ENCODE measurements at places on chromosomes 6 and 20. TPM values are rescaled to one million over a fixed set of nuclear protein-coding genes. Genes with fewer than 3 reads are reported as not detected.

- DNase-seq, result no peak
Observed at GRCh38 chr20:21241406-21241805, 61.7 kb upstream of the XRN2 start.

ZNF165 gene
- total RNA-seq, result 1.5 TPM

GRCh38 chr6:79717989-79718388, 86.9 kb downstream of the SH3BGRL2 start:
- no peak for DNase-seq

DNA sequence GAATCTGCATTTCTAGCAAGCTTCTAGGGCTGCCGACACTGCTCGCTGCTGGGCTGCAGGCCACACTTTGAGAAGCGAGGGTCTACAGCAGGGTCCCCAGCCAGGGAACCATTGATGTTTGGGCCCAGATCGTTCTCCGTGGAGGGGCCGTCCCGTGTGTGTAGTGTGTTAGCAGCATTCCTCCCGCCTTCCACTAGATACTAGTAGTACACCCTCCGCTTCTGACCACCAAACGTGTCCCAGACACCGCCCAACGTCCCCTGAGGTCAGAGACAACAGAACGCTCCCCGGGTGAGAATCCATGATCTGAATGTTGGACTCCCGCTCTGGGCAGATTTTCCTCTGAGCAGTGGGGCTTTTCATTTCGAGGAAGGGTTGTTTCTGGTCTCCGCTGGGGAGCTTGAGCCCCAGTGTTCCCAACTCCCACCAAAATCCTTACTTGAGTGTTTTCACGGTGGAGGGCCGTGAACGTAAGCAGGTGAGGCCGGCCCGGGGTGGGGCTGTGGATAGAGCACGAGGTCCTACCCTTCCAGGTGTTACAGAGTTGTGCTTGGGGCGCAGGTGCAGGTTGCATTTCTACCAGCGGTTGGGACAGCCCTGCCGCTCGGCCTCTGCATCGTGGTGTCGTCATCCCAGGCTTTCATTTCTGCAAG, 124.6 kb downstream of the SYCP2 start:
- DNase-seq, result peak; percentile 8

- no peak for DNase-seq
Observed at GRCh38 chr6:49744259-49744658, at the start of gene CRISP3. CRISP3 (minus strand) TSS chr6:49744388; CDS start chr6:49744367, 21 bp downstream.

DNA sequence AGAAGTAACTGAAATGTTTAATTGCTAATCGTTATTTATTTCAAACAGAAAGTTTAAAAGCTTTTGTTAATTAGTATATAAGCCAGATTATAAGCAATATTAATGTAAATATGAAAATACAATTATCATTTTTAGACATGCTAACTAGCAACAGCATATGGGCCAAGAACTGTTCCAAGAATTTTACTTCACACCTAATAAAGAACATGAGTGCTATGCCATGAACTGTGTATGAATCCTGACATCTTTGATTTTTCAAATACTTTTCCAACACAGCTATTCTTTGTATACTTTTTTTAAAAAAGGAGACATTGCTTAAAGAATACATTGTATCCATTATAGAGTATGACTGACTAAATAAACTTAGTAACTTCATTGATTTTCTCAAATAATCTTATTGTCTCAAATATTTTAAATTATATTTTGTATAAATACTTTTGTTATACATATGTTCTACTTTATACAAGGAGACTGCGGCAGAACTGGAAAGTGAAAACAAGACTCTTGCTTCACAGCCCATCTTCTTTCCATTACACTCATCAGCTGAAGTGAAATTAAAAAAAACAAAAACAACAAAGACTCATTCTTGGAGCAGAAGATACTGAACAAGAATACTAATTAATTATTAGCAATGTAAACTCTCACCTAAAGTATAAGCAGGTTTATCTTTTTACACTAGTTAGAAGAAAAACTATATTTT, 89.9 kb downstream of the EPHA7 start:
- DNase-seq, result no peak

All from mucosa of gallbladder (tissue), 1 donor.